Hindlimb muscle (tissue), 1 donor: ENCODE measurements at places on chromosomes 12 and 14. TPM values are rescaled to one million over a fixed set of nuclear protein-coding genes. Genes with fewer than 3 reads are reported as not detected.

The ADAMTS20 gene
- polyA plus RNA-seq: 0.72 TPM

The ITGA7 gene
- 466 TPM for polyA plus RNA-seq

The COCH gene
- 4.4 TPM for polyA plus RNA-seq

GRCh38 chr12:53062977-53063707 lies 13.3 kb downstream of the TNS2 start:
- DNase-seq: no peak

- no peak for DNase-seq
Observed at GRCh38 chr14:105155071-105155651, 13.4 kb downstream of the JAG2 start.

DNA sequence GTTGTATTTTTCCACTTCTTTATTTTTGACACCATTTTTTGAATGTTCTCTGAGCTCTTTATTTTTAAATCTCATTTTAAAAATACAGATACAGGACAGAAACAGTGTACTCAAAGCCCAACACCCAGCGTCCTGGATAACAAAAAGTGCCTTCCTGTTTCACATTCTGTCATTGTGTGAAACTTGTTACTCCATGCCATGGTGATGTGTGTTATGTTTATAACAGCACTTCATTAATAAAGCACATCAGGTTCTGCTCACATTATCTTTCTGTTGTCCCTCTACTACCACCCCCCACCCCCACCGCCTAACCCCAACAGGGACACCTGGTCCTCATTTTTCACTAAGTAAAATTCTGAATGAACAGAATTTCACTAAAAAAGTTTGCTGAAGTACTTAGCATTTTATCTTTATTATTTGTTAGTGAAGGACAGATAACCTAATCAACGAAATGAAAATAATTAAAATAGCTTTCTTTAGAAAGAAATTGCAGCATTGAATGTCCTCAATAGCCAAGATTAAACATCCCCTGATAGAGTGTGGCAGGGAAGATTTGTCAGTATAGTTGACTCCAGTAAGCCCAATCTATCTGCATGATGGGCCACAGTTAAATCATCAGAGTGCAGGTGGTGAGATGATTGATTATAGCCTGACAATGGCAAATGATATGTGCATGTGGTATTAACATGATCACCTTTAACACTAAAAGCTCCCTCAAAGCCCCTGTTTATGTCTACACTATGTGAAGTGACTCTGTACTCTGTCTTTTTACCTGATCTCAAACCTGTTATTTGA lies 153.9 kb downstream of the ACSS3 start:
- no peak for DNase-seq

GRCh38 chr12:88242571-88242925 lies 100.4 kb downstream of the TMTC3 start:
- no peak for DNase-seq

- no peak for DNase-seq
Observed at GRCh38 chr12:68011882-68012207, 22.6 kb downstream of the IFNG-AS1 start.

GRCh38 chr12:67091204-67091603 lies 178.0 kb upstream of the CAND1 start:
- no peak for DNase-seq

DNA sequence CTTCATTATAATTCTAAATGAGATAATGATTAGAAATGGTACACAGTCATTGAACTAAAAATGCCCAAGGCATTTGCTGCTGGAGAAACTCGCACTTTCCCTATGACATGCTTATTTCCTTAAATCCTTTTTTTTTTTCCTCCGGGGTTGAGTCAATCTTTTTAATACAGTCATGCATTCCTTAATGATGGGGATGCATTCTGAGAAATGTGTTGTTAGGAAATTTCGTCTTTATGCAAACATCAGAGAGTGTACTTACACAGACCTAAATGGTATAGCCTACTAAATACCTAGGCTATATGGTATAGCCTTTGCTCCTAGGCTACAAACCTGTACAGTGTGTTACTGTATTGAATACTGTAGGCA lies 29.8 kb upstream of the DACT1 start:
- no peak for DNase-seq

DNA sequence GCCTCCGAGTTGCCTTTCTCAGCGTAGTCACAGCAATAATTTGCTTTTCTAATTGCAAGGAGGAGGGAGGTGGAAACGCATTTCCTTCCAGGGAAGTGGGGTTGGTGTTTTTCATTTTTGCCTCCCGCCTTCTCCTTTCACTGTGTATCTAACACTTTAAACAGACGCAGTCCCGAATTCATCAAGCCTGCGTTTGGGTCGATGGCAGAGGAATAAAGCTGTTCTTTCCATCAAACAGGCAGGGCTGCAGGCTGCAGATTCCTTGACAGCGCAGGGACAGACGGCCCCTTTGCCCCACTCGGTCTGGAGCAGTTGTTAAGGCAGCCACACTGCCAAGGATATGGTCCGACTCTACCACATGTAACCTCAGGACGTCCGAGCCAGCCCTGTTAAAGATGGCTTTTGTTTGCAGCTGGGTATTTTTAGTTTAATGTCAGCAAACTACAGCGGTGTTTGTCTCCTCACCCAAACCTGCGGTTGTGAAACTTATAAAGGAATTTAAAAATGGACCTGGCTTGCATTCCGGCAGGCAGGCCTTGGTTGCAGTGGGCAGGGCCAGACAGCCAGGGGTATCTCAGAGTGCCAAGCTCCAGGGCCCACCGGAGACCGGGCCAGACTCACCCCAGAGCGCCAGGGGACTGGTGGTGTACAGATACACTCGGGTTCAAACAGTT lies 2.1 kb downstream of the CHST11 start:
- peak; percentile 36 for DNase-seq

- no peak for DNase-seq
Observed at GRCh38 chr14:35378425-35379233, 25.9 kb downstream of the NFKBIA start.

DNA sequence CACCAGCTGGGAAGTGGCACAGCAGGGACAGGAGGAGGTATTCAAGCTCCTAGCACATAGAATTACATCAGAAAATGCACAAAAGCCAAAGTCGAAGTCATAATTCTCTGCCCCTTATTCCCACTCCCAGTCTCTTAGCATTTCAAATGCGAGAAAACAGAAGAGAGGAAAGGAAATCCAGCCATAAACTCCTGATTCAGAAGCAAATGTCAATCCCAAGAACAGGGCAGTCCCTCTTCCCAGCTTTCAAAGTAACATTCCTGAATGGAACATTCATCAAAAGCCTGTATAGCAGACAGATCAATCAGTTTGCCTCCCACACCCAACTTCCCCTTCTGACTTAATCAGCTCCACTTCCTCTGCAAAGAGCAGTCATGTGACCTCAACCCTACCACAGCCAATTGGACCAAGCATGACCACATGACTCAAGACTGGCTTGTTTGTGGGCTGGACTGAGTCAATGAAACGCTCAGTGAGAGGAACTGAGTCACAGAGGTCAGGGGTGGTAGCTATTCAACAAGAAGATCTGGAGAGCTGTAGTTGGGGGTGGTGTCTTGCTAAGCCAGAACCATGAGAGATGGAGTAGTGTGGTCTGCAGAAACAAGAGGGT lies 41.4 kb upstream of the TUNAR start:
- DNase-seq: no peak

- DNase-seq: peak; percentile 90
Observed at GRCh38 chr14:69663300-69663643, 51.9 kb downstream of the SUSD6 start.

DNA sequence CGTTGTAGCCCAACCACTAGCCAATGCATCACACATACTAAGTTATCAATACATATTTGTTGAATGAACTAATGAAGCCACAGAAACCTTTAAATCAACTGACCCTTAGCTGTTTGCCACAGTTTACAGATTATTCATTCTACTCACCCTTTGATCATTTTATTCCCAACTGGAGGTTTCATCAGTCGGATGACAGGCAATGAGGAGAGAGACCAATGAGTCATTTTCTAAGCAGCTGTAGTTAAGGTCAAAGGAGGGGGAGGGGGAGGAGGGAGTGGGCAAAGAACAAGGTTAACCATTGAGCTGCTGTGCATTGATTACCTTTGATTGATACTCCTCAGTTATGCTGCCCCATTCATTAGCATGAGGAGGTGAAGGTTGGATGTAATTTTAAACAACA lies 469.5 kb downstream of the VRK1 start:
- DNase-seq: no peak
